ENCODE measurements at places on chromosomes 6 and 20.

- no peak for DNase-seq
These were observed 109.1 kb downstream of the FAM50B start for GRCh38 chr6:3958255-3958654.

DNA sequence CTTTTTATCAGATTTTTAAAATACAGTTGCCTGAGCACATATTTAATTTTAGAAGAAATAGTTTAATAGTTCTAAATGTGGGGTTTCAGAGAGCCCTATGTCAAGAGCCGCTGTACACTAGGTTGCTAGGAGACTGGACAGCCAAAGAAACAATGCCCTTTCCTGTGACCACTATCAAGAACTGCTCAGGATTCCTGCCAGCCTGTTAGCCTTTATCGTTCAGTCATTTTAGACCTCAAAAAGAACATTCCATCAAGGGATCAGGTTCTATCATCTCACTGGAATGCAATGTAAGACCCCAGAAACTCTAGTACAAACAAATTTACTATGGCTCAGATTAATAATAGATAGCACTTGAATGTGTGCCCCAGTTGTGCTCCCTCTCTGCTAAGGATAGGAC lies 181.2 kb upstream of the CCN2 start:
- no peak for DNase-seq

GRCh38 chr6:152071843-152072242 lies 264.4 kb downstream of the ESR1 start:
- DNase-seq = no peak

DNA sequence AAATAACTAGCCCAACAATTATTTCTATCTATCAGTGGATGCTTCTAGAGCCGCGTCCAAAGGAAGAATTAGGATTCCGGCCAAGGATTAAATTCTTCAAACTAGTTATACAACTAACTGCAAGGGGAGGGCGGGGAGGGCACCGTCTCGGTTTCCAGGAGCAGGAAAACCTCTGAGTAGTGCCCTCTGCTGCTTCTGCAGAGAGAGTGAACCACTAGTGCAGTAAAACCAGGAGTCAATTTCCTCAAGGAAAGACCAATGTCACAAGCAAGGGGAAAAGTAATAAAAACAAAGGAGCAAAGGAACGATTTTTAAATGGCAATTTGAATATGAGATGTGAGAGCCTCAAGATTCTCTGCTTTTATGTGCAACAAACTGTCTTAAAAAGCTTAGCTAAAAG lies 16.5 kb upstream of the UBE2J1 start:
- DNase-seq = no peak

GRCh38 chr6:137878029-137878428 lies 11.0 kb downstream of the TNFAIP3 start:
- DNase-seq = no peak

DNA sequence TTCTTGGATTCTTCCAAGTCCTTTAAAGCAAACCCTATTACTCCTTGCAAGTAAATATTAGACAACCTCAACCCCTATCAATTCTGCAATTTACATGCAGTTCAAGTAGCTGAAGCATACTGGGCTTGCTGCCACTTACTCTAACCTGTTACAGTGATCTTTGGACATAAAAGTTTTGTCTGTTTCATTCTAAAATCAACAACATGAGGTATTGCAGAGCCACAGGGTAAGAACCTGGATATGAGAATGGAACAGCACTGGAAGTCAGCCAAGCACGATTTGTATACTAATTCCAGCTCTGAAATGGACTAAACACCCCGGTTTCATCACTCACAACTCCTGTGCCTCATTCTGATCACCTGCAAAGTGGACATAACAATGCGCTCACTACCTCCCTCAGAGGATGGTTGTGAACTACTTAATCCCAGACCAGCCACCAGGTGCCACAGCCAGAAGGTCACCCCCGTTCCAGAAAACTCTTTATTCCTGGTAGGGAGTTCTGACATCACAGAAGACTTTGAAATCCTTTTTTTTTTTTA lies 270.0 kb downstream of the ADGB start:
- DNase-seq = no peak

All from activated naive CD4-positive, alpha-beta T cell treated with anti-CD3 and anti-CD28 coated beads, Interleukin-2, amount 50 U/mL, for 72 hours (primary cell).